ENCODE measurements at places on chromosomes 3 and 15. TPM values are rescaled to one million over a fixed set of nuclear protein-coding genes. Genes with fewer than 3 reads are reported as not detected.

Gene LIPH
- total RNA-seq = not detected

Gene ACKR2
- 0.56 TPM for total RNA-seq

- H3K36me3 ChIP-seq = no peaks in the 10 kb centered on the region
- DNase-seq = no peak
- H3K4me3 ChIP-seq = no peak overlapping the region
- H3K27me3 ChIP-seq = no peaks in the 10 kb centered on the region
- no peak overlapping the region for H3K27ac ChIP-seq
Observed at GRCh38 chr15:47331829-47332393, 385.4 kb upstream of the SEMA6D start.

GRCh38 chr3:36416599-36416998, 36.3 kb downstream of the STAC start:
- no peaks in the 10 kb centered on the region for H3K36me3 ChIP-seq
- H3K4me3 ChIP-seq = no peak overlapping the region
- H3K4me1 ChIP-seq = no peaks in the 10 kb centered on the region
- no peak overlapping the region for H3K27ac ChIP-seq

DNA sequence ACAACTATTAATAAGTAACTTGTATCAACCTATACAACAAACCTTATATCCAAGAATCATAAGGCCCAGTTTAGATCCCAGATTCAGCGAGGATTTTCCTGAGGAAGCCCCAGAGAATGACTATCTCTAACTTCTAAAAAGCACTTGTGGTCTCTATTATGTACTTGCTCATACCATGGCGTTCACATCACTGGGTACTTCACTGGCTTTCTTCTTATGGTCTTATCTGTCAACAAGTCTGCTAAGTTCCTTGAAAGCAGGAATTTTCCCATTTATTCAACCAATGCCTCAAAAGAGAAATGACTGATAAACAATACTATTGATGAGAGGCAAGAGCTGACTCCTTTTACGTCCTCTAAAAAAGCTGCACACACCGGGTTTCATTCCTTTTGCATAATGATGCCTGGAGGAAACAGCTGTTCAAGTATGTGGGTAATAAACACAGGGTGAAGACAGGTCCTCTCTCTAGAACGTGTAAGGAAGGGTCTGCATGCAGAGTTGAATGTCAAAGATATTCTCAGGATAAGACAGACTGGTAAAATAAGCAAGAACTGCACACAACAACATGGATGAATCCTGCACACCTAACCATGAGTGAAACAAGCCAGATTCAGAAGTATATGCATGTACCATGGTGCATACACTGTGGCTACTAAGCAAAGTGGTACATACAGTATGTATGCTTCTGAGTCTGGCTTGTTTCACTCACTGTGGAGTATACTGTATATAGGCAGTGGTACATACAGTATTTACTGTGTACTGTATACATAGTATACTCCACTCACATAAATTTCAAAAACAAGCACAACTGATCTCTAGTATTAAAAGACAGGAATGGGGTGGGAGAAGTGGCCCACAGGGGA, 408.7 kb downstream of the SHQ1 start:
- peaks cover 6% of the 10 kb centered on the region for H3K36me3 ChIP-seq
- H3K27me3 ChIP-seq = no peaks in the 10 kb centered on the region
- peaks cover 9% of the 10 kb centered on the region for H3K4me1 ChIP-seq
- no peak for DNase-seq

DNA sequence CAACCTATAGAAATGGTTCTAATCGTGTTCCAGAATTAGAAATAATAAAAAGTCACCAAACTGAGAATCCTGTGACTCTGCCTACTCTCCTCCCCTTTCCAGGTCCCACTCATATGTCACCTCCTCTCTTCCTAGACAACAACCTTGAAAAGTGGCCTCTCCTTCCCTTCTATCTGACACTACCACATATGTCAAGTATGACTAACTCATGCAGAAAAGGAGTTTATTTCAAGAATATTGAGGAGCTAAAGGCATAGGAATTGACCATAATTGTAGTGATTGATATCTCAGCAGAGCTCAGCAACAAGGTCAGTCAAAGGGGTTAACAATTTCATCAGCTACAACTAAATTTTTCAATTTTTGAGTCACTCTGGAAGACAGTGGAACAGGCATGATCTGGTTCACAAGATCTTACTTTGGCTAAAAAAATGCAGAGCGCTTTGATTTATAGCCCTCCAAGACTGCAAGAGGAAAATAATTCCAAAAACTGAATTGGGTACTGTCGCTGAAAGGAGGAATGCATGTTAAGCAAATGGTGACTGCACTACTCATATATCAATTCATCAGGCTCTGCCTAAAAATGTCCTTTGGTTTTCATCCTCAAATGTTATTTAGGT, 160.6 kb upstream of the ARHGEF26 start:
- no peak for DNase-seq
- H3K4me1 ChIP-seq = no peaks in the 10 kb centered on the region
- H3K27ac ChIP-seq = no peak overlapping the region
- no peak overlapping the region for H3K4me3 ChIP-seq
- no peaks in the 10 kb centered on the region for H3K36me3 ChIP-seq

GRCh38 chr3:61571516-61572336, 10.4 kb downstream of the PTPRG start:
- no peaks in the 10 kb centered on the region for H3K36me3 ChIP-seq
- H3K27me3 ChIP-seq = no peaks in the 10 kb centered on the region
- no peak for DNase-seq
- H3K27ac ChIP-seq = no peak overlapping the region
- H3K4me3 ChIP-seq = no peak overlapping the region

GRCh38 chr3:50971487-50971924, 296.8 kb downstream of the DOCK3 start:
- no peak overlapping the region for H3K4me3 ChIP-seq
- H3K27ac ChIP-seq = no peak overlapping the region
- peaks cover 13% of the 10 kb centered on the region for H3K4me1 ChIP-seq

GRCh38 chr15:33183334-33183733, 11.2 kb downstream of the FMN1 start:
- H3K4me1 ChIP-seq = no peaks in the 10 kb centered on the region
- H3K4me3 ChIP-seq = no peak overlapping the region
- DNase-seq = no peak
- H3K27me3 ChIP-seq = no peaks in the 10 kb centered on the region
- H3K27ac ChIP-seq = no peak overlapping the region

- H3K4me1 ChIP-seq = no peaks in the 10 kb centered on the region
- H3K36me3 ChIP-seq = no peaks in the 10 kb centered on the region
- DNase-seq = no peak
- no peak overlapping the region for H3K27ac ChIP-seq
- no peak overlapping the region for H3K4me3 ChIP-seq
- no peaks in the 10 kb centered on the region for H3K27me3 ChIP-seq
Observed at GRCh38 chr3:27610800-27611525, 111.2 kb downstream of the EOMES start.

Measured in natural killer cell (primary cell).